ENCODE measurements at places on chromosomes 5 and 9.

DNA sequence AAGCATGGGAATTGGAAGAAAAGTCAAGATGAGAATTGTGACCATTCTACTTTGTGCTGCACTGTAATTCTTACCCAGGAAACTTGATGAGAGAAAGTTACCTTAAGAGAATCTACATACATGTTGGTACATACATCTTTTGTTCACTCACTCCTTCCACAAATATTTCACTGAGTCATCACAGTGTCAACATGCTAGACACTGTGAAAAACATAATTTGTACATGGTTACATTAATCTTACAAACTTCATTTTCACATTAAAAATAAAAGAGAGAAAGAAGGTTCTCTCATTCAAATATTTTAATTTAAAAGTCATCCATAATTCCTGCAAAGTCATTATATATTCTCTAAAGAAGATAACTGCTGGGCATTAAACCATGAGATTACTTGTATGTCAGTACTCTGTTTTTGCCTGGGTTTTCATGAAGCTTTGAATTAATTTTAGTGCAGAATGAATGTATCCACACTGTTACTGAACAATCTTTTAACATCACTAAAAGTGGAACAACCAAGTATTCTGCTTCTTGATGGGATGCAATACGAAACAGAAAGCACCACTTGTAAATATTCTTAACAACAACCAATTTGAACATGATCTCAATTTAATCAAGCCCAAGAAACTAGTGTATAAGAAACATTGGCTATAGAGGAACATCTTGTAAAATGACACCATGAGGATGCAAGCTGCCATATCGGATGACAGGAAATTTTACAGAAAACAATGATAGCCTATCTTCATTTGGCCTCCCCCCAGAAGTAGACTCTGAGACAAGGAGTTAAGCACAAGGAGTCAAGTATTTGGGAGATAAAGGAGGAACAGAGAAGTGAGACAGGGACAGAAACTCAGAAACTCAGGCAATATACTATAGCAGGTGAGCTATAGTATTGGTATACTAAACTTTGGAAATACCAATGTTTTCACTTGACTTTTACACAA, 28.4 kb downstream of the ERP44 start:
- DNase-seq: no peak

DNA sequence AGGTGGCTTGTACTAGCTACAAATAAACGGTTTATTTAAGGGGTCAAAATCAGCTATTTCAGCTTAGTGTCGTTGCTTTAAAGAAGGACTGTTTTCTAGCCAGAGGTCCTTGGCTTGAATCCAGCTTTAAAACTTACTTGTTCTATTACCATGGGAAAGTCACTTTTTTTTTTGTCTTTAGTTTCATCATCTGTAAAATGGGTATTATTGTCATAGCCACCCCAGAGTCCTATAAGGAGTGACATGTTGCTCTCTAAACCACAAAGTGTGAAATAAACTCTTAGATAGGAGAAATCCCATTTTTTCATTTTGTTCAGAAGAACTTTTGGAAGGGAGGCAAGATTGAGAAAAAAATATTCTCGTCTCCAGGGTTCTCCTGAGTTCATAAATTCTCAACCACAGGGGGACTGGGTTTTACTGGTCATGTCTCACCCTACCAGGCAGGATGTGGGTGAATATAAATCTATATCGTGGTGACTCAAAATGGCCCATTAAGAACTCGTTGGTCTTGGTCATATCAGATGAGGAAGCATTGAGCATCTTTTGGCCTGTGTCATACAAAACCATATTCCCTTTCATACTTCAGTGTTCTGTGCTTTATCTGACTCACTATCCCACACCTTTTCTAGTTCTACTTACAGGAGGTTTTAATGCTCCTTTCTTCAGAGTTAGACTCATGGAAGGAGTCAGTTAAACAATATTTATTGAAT, 202.7 kb upstream of the NR3C1 start:
- peak; percentile 62 for DNase-seq

- DNase-seq: no peak
Measured at GRCh38 chr5:65762234-65762633, 40.2 kb downstream of the NLN start.

DNA sequence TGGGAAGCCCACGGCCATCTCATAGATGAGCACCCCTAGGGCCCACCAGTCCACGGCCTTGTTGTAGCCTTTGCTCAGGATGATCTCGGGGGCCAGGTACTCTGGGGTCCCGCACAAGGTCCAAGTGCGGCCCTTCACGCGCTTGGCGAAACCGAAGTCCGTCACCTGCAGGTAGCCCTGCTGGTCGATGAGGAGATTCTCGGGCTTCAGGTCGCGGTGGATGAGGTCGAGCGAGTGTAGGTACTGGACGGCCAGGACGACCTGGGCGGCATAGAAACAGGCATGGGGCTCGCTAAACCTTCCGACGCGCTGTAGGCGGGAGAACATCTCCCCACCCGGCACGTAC, 558 bp downstream of the PRKACG start:
- DNase-seq: no peak

DNA sequence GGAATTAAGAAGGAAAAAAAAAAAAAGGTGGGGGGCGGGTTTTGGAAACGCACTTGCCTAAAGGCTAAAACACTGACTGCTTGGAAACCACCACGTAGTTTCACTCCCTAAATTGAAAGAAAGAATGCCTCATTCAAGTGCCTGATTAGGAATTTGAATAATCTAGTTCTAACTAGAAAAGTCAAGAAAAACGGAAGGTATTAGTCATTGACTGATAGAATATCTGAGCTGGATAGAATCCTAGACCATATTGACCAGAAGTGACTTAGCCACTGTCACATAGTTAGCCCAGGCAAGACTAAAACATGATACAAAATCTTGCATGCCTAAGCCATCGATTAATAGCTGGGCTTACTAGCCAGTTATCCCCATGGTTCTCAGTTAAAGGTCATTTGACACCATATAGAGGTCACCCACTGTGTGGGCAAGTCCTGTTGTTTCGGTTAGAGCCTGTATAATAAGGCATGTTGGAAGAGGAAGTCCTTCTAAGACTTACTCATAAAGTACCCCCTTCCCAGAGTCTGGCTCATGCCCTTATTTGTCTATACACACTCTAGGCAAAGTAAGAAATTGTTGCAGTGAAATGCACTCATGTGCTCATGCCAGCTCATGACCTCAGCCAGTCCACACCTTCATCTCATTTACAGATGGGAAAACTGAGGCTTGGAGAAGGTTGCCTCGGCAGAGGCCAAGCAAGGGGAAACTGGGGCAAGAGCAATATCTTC, 40.2 kb downstream of the SH3RF2 start:
- no peak for DNase-seq

DNA sequence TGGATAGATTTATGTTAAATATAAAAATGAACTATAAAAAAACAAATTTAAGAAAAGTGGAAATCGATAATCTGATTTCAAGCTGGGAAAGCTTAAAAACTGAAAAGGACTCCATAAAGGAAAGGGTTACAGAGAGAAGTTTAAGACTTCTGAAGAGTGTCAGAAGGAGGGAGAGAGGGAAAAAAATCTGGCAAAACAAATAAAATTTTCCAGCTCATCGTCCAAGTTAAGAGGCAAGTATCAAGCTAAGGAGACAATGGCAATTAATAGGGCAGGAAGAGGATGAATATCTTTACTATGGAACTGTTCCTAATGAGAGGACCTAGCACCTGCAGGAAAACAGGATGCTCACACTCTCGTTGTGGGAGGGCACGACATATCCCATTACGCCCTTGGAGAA, 20.5 kb upstream of the HEXB start:
- no peak for DNase-seq

DNA sequence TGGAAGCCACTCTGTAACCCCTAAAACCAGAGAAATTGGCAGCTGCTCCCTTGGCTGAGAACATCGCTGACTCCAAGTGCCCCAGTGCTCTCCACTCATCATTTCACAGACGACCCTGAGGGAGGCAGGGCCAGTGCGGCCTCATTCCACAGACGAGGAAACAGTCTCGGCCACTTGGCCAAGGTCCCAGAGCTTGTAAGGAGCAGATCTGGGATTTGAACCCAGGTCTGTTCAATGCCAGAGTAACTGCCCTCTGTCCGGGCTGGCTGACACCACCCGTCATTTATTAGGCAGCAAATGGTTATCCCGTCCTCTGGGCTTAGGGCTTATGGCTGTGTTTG, 19.9 kb upstream of the IER5L start:
- DNase-seq: no peak

DNA sequence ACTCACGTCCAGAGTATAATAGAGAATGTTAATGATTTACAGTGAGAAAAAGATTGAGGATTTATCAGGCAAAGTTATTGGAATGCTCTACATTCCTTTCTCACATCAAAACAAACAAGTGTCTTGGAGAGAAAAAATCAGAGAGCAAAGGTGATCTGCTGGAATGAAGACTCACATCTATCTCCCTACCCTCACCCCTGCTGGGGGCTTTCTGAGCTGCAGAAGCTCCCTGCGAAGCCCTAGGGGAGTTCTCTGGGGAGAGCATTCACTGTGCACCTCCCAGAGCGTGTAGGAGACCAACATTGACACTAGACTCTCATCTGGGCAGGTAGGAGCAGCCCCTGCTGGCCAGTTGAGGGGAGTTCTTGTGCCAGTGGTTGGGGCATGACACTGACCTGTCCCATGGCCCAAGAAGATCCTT, 76.6 kb upstream of the ADAMTS16 start:
- no peak for DNase-seq

DNA sequence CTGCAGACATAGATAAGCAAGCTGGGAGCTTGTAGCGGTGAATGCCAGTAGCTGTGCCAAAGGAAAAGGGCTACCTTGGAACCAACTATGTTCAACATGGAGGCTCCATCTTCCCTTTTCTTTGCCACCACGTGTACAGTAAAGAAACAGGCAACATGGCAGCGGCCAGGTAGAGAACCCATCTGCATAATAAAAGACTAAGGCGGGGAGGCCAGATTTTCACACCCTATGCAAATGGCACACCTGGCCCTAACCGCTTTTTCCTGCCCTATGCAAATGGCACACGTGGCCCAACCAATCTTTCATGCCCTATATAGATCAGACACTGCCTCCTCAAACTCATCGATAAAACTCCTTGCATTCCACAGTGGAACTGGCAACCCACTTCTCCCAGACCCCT, 477.5 kb upstream of the EDIL3 start:
- no peak for DNase-seq

GRCh38 chr9:136275655-136276429, 28.1 kb downstream of the CCDC187 start:
- DNase-seq: no peak

GRCh38 chr5:149959406-149960236, 937 bp upstream of the SLC26A2 start:
- DNase-seq: peak; percentile 65

DNA sequence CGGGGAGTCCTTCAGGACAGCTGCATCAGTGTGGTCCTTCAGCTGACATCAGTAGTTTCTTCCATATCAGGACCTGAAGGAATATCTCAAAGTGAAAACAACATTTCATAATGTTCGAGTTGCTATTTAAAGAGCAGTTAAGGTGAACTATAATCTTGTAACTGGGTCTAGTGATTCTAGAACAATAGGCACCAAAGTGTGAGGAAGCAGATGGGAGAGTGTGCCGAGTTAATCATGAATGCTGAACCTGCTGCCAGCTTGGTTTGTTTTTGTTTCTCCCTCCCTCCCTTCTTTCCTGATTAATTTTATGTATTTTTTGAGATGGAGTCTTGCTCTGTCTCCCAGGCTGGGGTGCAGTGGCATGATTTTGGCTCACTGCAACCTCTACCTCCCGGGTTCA, 3.6 kb upstream of the PTGR1 start:
- DNase-seq: no peak

DNA sequence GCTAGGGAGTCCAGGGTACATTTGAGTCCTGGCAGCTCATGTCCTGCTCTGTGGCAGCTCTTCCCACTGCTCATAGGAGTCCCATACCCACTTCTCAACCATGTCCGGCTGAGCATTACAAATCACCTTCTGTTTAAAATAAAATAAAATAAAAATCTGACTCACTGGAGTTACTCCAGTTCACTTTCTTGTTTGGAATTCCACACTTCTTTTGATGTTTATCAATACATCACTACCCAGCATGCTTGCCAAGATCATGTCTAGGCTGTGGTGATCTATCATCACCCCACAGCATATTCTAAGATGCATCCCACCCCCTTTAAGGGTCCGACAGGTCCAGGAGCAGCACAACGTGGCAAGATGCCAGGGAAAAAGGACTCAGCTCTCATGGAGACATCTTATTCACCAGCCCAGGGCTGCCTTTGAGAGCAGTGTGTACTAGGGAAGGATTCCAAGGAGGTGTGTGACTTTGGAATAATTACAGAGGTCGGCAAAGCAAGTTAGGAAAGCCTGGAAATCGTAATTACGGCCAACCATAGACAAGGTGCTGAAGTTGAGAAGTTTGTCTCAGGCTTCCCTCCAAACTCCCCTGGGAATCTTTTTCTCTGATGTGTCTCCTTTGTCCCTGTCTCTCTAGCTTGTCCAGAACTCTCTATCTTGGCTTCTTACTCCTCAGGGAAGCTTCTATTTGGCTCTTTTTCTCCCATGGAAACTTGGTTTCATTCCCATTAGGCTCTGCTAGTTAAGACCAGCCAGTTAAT, 111.4 kb upstream of the SLC1A3 start:
- DNase-seq: no peak

DNA sequence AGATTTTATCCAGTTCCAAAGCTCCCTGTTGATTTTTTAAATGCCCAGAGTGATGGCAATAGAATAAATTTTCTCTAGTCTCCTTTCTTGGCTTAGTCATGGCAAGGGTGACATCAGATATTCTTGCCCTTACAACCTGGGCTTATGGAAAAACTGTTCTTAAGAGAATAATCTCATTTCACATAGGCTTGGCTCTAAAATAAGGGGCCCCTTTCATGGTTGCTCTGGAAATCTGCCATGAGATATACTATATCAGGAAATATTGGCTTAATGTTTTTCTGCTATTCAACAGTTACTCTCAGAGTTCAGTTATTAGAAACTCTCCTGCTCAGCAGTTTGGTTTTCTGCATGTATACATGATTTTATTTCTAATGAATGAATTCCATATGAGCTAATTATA, 7.8 kb downstream of the HMHB1 start:
- no peak for DNase-seq

GRCh38 chr9:14400658-14400995, 86.7 kb upstream of the NFIB start:
- DNase-seq: no peak

- DNase-seq: no peak
Measured at GRCh38 chr9:132201780-132202703, 40.2 kb downstream of the NTNG2 start.

- no peak for DNase-seq
Measured at GRCh38 chr5:154071799-154072413, 33.1 kb downstream of the MFAP3 start.

DNA sequence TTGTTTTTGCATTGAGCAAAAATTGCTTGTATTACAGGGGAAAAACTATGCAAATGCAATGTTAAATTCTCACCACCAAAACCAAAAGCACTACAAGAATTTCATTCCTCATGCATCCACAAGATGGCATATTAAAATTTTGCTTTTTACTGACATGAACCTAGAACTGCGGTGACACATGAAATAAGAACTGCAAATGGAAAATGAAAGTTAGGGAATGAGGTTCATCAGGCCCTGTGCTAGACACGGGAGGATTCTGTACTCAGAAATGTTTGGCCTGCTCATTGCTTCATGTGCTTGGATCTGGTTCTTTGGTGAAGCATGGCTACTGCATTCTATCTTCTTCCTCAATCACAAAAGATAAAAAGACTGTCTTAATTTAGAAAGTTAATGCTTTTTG, 9.1 kb upstream of the RFK start:
- peak; percentile 39 for DNase-seq

GRCh38 chr9:33697171-33697570, 98.2 kb upstream of the PRSS3 start:
- no peak for DNase-seq
